Body of pancreas (tissue), 4 donors: ENCODE measurements at places on chromosomes 7 and 10.

GRCh38 chr7:151813445-151813844 lies 63.5 kb downstream of the PRKAG2 start:
- no peak for DNase-seq

- DNase-seq: no peak
These were observed 80.1 kb upstream of the PDCD4 start for GRCh38 chr10:110791541-110792073.

DNA sequence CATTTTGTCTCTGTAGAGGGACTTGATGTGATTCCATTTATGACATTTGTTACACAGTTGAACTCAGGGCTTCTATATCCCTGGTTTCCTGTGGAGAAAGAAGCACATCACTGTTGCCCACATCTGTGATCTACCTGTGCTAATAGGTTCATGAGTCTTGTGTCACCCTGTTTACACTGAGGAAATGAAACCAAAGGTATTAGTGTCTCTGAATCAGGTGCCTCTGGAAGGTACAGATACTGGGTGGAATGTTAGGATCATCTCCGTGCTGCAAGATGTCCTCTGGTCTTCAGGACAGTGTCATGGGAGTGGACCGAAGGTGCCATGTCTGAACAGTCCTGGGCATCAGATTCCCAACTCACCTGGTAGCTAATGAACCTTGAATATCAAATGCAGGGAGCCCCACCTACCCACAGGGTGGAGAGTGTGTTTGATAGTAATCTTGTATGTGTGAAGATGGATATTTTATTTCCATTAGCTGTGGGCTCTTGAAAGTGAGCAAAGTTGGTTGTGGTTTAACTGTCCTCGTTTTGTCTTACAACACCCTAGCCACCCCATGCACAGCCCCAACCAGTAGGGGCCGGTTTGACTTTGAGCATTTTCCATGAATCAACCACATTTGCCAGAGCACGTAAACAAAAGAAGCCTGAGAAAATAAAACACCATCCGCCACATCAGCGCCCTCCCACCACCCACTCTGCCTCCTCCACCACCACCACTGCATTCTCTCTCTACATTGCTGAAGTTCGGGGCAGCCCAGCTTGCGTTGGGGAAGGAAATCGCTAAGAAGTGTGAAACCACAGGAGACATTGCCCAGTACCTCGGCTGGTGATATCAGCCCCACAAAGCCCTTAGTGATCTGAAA lies 40.7 kb downstream of the TARP start:
- DNase-seq: peak; percentile 10

DNA sequence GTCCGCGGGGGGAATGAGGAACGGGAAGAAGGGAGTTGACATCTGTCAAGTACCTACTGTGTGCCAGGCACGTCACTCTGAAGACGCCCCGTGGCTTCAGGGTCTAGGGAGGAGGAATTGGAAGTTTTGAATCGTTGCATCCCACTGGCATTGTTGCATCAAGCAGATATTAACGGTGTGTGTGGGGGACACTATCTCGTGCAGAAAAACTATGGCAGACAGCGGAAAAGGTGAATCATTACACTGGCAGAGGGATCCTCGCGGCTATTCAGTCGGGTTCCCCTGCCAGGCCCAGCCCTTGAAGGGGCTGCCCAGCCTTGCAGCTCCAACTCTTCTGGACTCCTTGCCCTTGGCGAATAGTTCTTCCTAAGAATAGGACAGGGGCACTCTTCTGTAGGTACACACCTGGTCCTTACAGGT lies 1.0 kb upstream of the KIAA1549 start:
- DNase-seq: no peak

GRCh38 chr7:75966190-75966961 lies 28.0 kb downstream of the TMEM120A start:
- peak; percentile 33 for DNase-seq

- no peak for DNase-seq
These were observed 108.1 kb upstream of the INSIG1 start for GRCh38 chr7:155189590-155189989.

DNA sequence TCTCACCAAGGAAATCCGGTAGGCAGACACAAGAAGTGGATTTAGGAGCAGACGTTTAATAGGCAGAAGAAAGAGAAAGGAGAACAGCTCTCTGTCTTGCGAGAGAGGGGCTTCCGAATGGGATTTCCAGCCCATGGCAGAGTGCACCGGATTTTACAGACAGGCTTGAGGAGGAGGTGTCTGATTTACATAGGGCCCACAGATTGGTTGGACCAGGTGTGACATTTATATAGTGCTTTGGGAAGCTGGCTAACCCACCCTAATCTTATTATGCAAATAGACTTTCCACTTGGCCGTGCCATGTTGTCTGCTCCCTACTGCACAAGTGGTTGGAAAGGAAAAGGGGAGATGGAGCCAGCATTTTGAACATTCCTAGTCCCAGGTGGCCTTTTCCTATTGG lies 57.8 kb downstream of the ANKMY2 start:
- DNase-seq: peak; percentile 71

DNA sequence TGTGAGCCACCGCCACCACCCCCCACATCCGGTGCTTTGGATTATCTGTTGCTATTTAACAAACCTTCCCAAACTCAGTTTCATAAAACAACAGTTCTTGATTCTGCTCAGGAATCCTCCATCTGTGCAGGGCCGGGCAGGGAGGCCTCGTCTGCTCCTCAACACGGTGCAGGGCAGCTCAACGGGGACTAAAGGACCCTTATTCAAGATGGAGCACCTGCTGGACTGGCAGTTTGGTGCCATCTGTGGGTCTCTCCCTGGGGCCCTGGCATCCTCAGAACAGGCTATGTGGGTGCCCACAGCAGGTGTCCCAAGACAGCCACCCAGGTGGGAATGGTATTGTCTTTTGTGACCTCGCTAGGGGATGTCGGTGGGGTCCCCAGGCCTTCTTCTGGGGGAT lies 31.0 kb upstream of the ELFN1 start:
- DNase-seq: no peak

DNA sequence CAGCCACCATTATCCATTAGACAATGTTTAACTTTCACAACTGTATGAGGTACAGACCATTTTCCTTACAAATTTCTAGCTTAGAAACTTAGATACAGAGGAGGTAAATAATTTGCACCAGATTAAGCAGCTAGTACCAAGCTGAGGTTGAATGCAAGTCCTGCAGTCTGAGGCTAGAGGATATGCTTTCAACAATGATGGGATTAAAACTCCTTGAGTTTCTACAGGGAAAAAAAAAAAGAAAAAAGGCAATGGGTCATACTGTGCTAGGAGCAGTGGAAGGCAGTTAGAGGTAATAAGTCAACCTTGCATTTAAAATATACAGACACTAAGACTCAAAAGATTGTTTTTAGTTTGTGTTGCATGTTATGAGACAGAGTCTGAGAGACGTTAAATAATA lies 86.5 kb downstream of the SEMA3A start:
- DNase-seq: no peak

DNA sequence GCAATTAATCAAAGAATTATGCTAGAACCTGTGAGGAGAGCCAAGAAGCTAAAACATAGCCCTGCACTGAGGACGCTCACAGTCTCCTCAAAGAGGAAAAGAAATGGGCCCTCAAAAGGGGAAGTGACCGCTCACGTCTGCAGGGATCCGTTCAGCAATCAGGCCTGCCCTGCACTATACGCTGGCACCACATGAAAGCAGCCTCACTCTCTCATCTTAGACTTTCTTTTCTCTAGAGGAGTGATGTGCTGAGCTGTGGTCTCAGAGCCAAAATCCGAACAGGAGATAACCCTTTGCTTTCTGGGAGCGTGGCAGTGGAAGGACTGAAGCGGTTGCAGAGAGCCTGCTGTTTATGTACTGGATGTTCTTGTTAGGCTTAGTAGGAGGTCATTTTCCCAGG lies 6.3 kb upstream of the IL2RA start:
- no peak for DNase-seq

GRCh38 chr7:93231259-93231658 lies 907 bp upstream of the VPS50 start:
- DNase-seq: no peak

DNA sequence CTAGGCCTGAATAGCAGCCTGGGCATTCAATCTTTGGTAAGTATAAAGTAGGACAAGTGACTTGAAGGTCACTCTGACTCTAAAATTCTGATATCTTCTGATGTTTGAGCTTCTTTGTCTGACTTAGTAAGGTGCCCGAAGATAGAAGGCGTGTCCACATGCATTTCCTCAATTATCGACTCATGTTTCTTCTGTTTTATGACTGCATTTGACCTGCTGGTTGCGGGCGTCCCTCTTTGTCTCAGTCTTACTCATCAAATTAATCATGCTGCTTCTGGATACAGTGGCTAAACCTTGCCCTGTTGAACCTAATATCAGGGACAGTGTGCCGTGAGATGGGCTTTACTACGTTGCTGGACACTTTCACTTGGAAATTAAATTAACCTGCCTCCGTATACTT lies 534.1 kb downstream of the SDK1 start:
- DNase-seq: no peak

DNA sequence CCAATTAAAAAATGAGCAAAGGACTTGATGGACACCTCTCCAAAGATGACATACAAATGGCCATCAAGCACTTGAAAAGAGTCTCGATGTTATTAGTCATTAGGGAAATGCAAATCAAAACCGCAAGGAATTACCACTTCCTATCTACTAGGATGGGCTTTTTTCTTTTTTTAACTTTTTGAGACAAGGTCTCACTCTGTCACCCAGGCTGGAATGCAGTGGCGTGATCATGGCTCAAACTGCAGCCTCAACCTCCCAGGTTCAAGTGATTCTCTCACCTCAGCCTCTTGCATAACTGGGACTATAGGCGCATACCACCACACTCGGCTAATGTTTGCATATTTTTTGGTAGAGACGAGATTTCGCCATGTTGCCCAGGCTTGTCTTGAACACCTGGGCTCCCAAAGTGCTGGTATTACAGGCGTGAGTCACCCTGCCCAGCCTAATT lies 13.6 kb downstream of the NKX1-2 start:
- DNase-seq: no peak

DNA sequence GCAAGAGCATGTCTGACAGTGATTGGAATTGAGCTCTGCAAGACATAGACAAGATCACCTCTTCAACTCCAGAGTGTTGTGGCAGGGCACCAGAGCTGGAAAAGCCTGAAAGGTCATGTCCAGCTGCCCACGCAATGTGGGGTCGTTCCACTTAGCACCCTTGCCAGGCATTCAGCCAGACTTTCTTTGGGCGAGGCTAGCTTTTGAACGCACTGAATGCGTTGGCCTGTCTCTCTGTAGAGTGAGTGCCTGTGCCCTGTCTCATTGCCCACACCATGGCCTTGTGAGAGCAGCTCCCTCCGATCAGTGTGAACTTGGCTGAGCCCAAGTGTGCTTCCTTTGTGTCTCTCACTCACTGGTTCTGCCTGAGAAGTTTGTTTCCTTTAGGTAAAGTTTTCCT lies 23.3 kb downstream of the UBTD1 start:
- no peak for DNase-seq

DNA sequence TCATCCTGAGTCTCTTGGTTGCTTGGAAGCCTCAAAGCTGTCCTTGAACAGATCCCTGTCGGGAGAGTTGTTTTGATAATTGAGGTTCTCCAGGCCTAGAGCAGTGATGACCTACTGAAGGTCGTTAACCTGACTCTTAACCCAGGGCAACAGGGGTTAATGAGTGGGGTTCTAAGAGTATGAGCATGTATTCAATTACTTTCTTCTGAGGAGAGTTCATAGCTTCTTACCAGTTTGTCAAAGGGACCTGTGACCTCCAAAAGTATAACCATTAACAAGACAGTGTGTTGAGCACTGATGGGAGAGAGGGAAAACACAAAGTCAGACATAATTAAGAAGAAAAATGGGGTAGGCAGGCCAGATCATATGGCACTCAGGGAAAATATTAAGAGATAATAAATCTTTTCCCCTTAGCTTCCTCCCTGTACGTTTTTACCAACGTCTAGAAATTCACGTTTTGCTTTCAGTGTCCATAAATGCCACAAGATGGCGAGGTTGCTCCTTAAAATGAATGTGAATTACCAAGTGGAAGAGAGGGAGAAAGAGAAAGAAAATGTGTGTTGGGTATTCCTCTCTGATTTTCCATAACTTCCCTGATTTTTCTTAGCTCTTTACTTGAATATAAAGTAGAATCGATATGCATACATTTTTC lies 97.6 kb downstream of the SUGCT start:
- peak; percentile 43 for DNase-seq

GRCh38 chr10:8032558-8032957 lies 21.9 kb upstream of the GATA3 start:
- DNase-seq: no peak

DNA sequence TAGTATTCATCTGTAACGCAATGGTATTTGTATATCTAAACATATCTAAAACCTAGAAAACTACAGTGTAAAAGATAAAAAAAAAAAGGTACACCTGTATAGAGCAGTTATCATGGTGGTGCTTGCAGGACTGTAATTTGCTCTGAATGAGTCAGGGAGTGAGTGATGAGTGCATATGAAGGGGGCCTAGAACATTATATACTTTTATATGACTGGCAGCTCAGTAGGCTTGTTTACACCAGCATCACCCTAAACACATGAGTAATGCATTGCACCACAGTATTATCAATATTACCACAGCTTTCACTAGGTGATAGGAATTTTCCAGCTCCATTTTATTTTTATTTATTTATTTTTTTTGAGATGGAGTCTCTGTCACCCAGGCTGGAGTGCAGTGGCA lies 40.8 kb downstream of the TRIM24 start:
- no peak for DNase-seq

DNA sequence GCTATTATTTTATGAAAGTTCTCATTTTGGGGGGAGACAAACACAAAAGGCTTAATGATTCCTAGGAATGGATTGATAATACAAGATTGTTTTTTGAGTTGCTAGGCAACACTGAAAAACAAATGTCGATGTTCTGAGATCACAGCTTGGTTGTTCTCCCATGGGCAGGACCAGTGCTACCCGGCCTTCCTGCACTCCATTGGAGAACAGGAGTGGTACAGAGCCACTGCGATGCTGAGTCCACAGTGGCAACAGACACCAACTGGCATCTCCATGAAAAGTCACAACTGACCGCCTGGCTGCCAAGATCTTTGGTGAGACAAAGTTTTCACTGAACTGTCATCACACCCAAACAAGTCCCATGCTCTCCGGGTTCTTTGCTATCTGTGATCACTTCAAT lies 68.9 kb upstream of the NMT2 start:
- peak; percentile 48 for DNase-seq

GRCh38 chr10:17548162-17548561 lies 69.0 kb downstream of the HACD1 start:
- no peak for DNase-seq

DNA sequence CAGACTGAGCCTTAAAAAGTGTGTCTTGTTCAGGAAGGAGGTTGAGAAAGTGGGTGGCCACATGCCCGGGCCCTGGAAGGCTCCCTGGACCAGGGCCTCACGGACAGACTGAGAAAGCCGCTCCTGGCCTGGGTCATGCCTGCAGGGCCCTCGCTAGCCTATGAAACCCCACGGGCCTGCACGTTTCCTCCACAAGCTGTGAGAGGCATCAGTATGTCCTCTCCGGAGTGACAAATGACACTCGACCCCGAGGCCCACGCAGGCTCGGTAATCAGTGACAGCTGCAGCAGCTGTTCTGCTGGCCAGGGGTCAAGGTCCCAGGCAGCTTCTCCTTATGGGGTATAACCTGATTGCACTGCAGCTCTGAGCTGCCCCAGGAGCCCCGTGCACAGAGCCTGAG lies 47.6 kb downstream of the ASB13 start:
- DNase-seq: no peak
